ENCODE measurements at places on chromosomes 3 and 15.
A peak's percentile ranks its signal among the peaks of the same experiment; 100 is the strongest.

- no peak for DNase-seq
- H3K4me3 ChIP-seq = no peak overlapping the region
- H3K27me3 ChIP-seq = no peaks in the 10 kb centered on the region
- no peak overlapping the region for H3K27ac ChIP-seq
- no peaks in the 10 kb centered on the region for H3K4me1 ChIP-seq
- no peaks in the 10 kb centered on the region for H3K36me3 ChIP-seq
Measured at GRCh38 chr15:101718896-101719295, 5.4 kb downstream of the TARS3 start.

DNA sequence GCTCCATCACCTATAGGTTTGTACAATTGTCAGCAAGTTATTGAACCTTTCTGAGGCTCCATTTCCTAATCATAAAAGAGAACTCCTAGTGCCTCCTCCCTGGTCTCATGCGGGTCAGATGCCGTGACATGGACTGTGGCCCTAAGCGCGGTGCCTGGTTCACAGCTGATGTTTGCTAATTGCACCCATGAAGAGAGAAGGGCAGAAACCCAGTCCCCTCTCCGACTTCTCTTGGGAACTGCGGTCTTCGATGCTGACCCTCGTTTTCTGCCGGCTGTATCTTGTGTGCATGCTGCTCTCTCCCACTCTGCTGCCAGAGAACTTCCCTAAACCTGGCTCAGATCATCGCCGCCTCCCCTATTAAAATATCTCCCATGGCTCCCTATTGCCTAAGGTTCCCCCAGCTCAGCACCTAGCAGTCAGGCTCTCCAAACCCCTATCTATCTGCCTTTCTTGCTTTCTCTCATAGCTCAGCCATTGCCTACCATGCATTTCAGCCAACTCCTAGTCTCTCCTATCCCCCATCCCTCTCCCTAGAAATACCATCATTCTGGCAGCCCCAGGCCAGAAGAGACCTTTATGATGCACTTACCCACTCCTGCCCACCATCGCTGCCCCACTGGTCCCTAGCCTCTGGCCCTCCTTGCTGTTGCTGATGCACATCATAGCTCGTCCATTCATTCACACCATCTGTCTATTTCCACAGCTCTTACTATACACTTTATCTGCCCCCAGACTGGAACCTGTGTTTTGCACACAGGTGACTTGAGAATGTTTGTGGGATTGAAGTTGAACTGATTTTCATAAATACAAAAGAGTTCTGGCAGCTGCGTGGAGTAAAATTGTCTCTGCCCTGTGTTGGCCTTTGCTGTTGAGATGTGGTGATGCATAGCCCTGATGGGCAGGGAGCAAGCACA lies 6.6 kb downstream of the ISG20 start:
- no peak overlapping the region for H3K27ac ChIP-seq
- no peak overlapping the region for H3K4me3 ChIP-seq
- H3K27me3 ChIP-seq = no peaks in the 10 kb centered on the region
- H3K36me3 ChIP-seq = no peaks in the 10 kb centered on the region
- DNase-seq = no peak

- no peak for DNase-seq
- no peak overlapping the region for H3K4me3 ChIP-seq
- H3K36me3 ChIP-seq = no peaks in the 10 kb centered on the region
- no peaks in the 10 kb centered on the region for H3K27me3 ChIP-seq
- no peak overlapping the region for H3K27ac ChIP-seq
Measured at GRCh38 chr3:70770650-70771049, 458.2 kb upstream of the MDFIC2 start.

DNA sequence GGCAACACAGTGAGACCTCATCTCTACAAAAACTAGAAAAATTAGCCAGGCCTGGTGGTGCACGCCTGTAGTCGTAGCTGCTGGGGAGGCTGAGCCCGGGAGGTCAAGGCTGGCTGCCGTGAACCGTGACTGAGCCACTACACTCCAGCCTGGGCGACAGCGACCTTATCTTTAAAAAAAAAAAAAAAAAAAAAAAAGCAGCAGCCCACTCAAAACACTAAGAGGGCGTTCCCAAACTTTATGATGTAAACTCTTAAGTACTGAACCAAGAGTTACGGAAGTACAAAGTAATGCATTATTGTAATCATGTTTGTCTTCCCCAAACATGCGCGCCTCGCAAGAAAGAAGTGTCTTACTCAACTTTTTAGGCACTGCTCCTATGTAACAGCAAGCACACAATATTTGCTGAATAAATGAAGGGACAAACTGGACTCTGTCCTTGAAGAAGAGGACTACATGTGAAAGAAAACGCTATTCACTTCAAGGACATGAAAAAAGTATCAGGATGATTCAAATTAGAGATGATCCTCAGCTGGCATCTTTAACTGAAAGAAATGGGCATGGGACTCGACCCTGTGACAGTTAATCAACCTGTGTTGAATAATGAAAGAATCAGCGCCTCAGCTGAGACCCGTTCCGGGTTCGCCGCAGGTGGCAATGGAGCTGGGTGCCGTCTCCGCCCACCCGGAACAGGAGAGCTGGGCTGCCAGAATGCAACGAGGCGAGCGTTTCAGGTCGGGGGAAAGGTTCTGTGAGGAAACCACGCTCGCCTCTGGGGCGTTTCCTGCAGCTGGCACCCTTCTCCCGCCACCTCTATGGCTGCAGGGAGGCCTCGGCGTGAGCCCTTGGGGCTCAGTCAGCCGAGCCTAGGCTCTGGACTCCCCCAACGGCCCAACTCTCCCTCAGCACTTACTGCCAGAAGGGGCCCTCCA lies 718 bp downstream of the SPG11 start:
- H3K4me3 ChIP-seq = peak overlapping the region; percentile 91
- no peaks in the 10 kb centered on the region for H3K36me3 ChIP-seq
- no peaks in the 10 kb centered on the region for H3K4me1 ChIP-seq
- DNase-seq = peak; percentile 67

DNA sequence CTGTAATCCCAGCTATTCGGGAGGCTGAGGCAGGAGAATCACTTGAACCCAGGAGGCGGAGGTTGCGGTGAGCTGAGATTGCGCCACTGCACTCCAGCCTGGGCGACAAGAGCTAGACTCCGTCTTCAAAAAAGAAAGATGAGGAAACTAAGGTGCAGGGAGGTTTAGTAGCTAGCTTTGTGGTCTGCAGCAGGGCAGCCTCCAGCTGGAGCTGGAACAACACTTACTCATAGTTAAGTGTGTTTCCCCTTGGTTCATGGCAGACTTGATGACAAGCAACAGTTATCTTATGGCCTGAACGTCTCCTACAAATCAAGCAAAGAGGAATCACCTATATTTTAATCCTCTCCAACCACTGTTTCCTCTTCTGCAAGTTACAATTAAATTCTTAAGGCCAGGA lies 12.6 kb downstream of the KAT2B start:
- no peaks in the 10 kb centered on the region for H3K36me3 ChIP-seq
- no peaks in the 10 kb centered on the region for H3K27me3 ChIP-seq
- DNase-seq = no peak
- no peak overlapping the region for H3K27ac ChIP-seq
- H3K4me3 ChIP-seq = no peak overlapping the region
